Stimulated activated naive CD4-positive, alpha-beta T cell treated with Interleukin-2 at 50 U/mL for 16 hours (primary cell): ENCODE measurements at places on chromosomes 13 and 19.

- DNase-seq = no peak
Measured at GRCh38 chr19:52658595-52658994, 20.4 kb upstream of the ZNF83 start.

DNA sequence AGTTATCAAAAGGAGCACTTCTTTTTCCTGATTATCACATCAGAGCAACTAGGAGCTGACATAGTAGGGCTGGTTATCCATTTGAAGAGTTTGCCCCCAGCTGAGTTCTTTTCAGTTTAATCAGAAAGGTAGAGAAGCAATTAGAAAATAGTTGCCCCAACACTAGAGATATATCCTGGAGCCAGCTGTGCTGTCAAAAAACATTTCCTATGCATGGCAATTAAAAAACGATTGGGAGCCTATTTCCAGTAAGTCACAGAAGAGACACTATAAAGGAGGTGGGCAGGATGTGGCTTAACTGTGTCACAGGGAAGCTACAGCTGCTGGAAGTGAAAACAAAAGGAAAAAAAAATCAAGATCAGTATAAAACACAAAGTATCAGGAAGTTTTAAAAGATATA, 155.7 kb upstream of the SLITRK1 start:
- DNase-seq = no peak

DNA sequence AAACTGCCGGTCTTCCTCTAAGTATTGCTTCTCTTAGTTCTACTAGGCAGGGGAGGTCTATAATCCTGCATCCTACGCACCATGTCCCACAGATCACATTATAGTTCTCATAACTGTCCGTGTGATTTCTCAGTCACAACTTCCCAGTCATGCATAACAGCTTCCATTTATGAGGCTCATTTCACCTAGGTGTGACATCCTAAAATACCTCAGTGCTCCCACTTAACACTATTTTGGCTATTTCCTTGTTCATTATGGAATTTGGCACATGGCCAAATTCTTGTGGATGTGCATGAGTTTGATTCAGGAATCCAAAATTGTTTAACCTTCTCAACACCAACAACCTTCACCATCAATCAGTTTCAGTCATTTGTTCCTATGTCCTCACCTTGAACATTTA, 989.9 kb downstream of the OLFM4 start:
- no peak for DNase-seq

DNA sequence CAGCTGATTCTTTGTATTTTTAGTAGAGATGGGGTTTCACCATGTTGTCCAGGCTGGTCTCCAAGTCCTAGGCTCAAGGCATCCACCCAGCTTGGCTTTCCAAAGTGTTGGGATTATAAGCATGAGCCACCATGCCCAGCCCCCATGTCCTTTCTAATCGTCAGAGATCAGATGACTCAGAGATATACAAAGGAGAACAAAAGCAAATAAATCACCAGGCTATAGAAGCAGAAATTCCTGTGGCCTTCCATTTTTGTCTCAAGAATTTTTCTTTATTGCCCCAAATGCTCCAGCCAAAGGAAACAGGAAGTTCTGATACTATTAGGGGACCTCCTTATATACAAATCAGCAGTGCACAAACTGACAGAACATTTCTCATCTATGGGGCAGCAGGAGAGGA, 207.8 kb downstream of the RFC3 start:
- DNase-seq = no peak

GRCh38 chr13:105602956-105603670, 932.3 kb downstream of the EFNB2 start:
- DNase-seq = no peak

- DNase-seq = peak; percentile 58
Measured at GRCh38 chr19:56367829-56368711, 25.3 kb downstream of the ZNF582 start.

DNA sequence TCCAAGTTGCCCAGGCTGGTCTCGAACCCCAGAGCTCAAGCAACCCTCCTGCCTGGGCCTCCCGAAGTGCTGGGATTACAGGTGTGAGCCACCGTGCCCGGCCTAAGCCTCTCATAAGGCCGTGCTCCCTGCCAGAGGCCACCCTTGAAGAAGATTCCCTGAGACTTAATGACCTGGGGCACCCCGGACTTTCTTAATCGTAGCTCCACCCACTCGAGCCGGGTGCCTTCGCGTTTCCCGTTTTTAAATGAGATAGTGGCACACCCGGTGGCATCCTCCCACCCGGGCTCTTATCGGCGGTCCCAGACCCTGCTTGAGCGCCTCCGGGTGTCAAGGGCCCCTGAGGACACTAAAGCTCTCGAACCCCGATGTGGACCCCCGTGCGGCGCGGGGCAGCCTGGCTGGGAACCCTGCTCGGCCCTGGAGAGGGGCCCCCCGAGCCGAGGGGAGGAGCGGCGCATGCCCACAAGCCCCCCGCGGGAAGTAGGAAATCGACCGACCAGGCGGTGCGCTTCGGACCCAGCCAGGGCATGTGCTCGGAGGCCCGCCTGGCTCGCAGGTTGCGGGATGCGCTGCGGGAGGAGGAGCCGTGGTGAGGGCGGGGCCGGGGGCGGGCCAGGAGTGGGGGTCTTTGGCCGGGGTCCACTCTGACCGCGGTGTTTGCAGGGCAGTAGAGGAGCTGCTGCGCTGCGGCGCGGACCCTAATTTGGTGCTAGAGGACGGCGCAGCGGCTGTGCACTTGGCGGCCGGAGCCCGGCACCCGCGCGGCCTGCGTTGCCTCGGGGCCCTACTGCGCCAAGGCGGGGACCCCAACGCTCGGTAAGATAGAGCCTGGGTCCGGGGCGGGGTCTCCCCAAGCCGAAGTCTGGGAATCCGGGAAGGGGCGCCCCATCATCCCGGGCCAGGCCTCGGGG, at the start of gene ANKLE1:
Gene ANKLE1 (plus strand): TSS at position 511 of the 914 bp plus-strand sequence. CDS start 20 bp downstream, at position 531.
- peak; percentile 45 for DNase-seq

DNA sequence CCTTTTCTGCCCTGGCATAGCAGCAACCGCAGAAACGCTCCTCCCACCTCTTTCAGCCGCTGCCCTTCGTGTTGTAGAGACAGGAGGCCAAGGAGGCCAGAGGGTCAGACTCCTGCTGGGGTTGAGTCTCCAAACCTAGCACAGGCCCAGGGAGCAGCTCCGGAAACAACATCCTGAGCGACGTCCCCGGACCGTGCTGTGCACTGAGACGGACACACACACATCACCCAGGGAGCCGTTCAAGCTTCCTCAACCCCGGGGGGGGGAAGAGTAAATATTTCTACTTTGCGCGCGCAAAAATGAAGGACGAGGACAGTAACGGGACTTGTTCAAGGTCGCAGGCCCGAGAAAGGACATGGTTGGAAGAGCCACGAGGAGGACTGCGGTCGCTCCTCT, 657 bp downstream of the ZNF550 start:
- no peak for DNase-seq

- peak; percentile 54 for DNase-seq
Measured at GRCh38 chr13:39038569-39039030, 344 bp downstream of the NHLRC3 start.

- no peak for DNase-seq
Measured at GRCh38 chr13:21012841-21013681, 48.3 kb downstream of the LATS2 start.

DNA sequence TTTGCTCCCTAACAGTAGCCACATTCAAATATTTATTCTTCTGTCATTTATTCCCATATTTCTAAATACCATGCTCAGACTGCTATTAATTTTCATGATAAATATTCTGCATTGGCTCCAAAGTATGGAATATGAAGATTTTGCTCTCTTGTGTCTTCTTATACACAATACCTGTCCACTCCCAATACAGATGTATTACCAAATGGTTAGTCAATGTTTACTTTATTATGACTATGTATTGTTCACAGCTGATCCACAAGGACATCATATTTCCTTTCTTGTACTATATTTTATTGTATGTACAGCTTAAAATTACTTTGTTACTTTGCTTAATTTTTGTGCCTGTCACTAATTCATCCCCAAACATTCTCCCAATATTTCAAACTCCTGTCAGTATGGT, 322.3 kb downstream of the OXGR1 start:
- no peak for DNase-seq

GRCh38 chr13:35927567-35928021, 203.6 kb downstream of the DCLK1 start:
- no peak for DNase-seq

- peak; percentile 70 for DNase-seq
Measured at GRCh38 chr19:6021878-6022569, 44.1 kb upstream of the RANBP3 start.

GRCh38 chr19:29139227-29139626, 73.7 kb downstream of the UQCRFS1 start:
- DNase-seq = no peak

DNA sequence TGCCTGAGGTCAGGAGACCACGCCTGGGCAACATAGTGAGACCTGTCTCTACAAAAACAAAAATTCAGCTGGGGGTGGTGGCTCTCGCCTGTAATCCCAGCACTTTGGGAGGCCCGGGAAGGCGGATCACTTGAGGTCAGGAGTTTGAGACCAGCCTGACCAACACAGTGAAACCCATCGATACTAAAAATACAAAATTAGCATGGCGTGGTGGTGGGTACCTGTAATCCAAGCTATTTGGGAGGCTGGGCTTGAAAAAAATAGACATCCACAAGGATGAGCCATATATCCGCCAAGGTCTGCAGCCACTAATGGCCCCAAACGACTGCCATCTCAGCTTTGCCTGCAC, 3.1 kb downstream of the RPS16 start:
- DNase-seq = no peak

DNA sequence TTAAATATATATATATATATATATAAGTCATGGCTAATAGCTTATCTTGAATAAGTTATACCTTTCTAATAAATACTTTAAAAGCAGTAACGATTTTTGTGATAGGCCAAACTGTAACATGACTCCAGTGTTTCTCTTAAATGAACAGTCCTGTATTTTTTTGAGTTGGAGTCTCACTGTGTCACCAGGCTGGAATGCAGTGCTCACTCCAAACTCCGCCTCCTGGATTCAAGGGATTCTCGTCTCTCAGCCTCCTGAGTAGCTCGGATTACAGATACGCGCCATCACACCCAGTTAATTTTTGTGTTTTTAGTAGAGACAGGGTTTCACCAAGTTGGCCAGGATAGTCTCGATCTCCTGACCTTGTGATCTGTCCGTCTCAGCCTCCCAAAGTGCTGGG, 814.2 kb upstream of the SLITRK5 start:
- DNase-seq = no peak

- no peak for DNase-seq
Measured at GRCh38 chr13:76852986-76853385, 33.2 kb downstream of the KCTD12 start.

DNA sequence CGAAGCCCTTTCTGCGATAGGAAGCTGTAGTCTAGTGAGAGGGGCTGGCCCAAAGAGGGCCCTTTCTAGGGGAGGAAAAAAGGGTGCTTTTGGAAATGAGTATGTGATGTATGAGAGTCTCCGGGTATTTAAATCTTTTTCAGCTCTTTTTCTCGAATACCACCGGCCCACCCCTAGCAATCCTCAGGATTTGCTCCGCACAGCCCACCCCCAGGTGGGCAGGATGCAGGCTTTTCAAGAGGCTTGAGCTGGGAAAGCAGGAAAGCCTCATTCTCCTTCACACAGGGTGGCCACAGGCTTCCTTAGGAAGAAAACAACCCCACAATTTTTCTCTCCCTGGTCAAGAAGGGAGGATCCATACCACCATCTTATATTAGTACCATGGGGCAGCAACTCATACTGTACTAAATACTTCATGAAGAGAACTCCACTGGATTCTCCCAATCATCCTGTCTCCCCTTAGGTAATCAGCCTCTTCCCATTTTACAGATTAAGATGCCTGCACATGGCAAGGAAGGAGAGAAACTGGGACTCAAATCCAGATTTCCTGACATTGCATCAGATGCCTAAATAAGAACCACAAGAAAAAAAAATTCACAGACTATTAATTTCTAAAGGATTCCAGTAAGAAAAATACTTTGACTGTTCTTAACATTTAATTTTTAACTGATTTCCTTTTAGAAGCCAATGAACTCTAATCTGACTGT, 84.4 kb downstream of the STK24 start:
- DNase-seq = no peak

DNA sequence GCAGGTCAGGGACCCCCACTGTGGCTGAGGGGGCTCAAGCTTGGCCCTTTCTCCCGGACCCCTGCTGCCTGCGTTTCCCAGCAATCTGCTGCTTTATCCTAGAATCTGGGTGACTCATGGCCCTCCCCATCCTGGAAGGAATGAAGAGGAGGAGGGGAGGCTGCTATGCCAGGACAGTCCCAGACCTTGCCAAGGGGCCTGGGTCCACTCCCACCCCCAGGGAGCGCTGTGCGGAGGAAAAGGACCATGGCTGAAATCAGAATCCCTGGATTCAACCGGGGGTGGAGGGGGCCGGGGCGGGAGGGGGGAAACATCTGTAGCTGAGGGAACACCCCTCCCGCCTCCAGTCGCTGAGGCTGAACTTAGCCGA, 20.5 kb downstream of the ZNF114 start:
- no peak for DNase-seq

- no peak for DNase-seq
Measured at GRCh38 chr13:48113756-48114130, 18.8 kb upstream of the MED4 start.

DNA sequence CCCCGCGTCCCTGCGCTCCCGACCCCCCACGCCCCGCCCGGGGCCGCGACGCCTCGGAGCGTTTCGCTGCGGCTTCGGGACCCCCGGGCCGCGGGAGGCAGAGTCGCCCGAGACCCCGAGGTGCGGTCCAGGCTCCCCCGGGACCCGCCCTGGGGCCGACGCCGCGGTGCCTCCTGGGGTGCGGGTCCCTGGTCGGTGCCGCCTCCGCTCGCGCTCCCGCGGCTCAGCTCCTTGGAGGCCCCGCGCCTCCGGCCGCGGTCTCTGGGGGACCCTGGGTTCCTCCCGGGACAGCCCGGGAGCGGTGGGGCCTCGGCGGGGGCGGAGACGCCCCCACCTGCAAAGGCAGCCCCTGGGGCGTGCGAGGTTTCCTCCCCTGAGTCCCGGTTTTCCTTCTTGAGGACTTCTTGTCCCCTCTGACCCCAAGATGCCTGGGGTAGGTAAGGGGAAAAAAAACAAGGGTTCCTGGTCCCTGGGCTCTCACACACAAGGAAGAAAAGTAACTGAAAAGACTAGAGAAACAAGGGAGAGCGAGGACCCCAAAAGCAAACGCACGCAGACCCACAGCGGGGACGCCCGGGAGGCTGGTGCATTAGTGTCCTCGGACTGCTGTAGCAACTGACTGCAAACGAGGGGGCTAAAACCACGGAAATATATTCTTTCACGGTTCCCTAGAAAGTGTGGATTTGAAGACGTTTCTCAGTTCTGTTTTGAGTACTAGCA, 740 bp downstream of the ZNF555 start:
- no peak for DNase-seq

DNA sequence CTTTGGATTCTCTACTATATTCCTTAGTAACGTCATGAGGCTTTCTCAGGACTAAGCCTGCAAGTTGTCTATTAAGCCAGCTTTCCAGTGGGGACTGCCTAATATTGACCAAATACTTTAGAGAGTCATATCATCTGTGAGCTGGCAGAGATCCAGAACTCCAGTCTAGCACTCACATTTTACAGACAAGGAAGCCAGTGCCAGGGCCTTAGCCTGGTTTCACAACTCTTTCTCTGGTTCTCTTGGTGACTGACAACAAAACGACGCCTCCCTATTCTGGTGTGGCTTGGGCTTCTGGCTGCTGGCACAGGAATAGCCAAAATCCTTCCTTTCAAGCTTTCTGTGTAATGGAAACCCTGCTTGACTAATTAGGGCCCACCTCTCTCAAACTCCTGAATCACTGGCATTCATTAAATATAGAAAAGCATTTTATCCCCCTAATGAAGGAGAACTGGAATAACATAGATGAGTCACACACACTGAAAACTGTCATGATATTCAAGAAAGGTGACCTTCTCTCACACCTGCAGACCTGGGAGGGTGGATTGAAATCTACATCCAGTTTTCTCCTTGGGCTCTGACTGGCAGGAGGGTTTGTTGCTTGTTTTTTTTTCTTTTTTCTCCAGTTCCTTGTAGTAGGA, 75.2 kb upstream of the UBL3 start:
- no peak for DNase-seq

- DNase-seq = no peak
Measured at GRCh38 chr13:78660495-78660857, 1.5 kb upstream of the OBI1 start.
